Mesendoderm (in vitro differentiated cells): ENCODE measurements at places on chromosomes 6 and 20.

- peak; percentile 29 for DNase-seq
Measured at GRCh38 chr20:10863337-10864060, 189.7 kb upstream of the JAG1 start.

DNA sequence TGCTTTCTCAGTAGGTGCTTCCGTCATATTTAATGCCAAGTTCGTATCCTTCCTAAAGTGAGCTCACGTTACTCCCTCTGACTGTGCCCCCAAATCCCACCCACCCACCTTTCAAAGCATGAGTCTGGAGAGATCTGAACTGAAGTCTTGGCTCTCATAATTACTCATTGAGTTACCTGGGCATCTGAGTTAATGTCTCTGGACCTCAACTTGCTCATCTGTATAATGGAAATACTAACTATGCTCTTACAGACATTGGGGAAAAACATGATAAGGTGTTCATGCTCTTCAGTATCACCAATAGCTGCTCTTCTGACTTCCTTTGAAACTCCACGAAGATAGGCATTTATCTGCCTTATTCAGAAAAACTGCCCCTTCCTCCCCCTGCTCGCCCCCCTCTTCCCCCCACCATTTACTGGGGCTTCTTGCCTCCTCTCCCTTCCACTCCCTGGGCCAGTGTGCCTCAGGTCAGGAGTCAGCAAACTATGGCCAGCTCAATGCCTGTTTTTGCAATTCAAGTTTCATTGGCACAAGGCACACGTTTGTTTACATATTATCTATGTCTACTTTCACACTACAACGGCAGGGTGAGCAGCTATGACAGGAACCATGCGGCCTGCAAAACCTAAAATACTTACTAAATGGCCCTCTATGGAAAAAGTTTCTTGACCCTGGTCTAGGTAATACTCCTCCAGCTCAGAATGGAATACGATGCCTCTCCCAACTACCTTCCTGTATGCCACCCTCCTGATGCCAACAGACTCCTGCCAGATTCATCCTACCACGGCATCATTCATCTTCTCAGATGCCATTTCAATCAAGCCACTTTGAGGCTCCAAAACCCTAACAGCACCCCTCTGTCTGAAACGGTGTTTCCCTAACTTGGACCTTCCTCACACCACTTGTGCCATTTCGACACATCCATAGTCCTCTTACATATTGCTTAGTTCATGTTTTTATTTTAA is 138.7 kb downstream of the ZMYND8 start:
- DNase-seq, result no peak

- no peak for DNase-seq
Measured at GRCh38 chr6:132058975-132059374, 107.8 kb upstream of the CCN2 start.

- no peak for DNase-seq
Measured at GRCh38 chr20:45183084-45183483, 8.4 kb downstream of the PI3 start.

DNA sequence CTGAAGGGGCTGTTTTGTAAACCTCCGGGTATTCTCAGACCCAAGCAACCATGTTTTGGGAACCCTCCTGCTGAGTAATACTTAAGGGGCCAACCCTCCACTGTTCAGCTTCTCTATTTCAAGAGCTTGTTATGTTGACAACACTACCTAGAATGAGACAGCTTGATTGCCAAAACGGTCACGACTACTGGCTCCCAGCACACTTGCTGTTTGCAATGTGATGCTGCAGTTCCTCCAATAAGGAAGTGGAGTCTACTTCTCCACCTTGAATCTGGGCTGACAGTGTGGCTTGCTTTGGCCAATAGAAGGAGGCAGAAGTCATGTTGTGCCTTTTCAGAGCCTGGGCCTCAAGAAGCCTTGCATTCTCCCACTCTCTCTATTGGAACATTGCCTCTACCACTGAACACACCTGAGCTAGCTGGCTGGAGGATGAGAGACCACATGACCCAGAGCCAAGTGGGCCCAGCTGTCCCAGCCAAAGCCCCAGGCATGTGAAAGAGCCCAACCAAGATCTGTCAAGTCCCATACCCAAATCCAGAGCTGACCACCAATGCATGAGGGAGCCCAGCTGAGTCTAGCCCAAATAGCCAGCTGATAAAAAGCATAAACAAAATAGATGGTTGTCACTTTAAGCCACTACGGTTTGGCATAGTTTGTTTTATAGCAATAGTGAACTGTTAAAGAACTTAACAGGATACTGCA is 108.0 kb downstream of the PRND start:
- no peak for DNase-seq

DNA sequence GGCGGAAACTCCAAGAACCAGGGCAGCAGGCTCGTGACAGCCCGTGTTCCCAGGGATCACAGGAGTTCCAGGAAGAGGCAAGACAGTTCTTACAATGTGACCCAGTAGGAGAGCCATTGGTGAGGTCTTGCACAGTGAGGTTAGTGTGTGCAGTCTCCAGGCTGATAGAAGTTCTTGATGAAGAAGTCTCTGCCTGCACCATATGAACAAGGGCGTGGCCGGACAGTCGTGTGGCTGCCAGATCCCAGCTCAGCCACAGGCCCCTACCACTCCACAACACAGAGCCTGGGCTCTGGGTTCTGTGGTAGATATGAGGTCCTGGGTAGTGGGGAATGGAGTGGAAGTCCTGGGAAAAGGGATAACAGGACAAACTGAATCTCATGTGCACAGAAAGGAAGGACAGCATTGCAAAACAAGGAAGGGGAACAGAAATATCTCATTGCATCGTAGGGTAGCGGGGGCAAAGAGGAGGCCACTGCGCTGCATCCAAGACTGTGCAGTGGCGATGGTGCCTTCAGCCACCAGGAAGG is 65.2 kb downstream of the STX11 start:
- DNase-seq, result no peak
